Bronchial epithelial cell (primary cell): ENCODE measurements at places on chromosomes 7 and 10. TPM values are rescaled to one million over a fixed set of nuclear protein-coding genes. Genes with fewer than 3 reads are reported as not detected.

APBB1IP gene
- not detected in 2 replicates for total RNA-seq

PPIF gene
- total RNA-seq, result 19.5 and 27.1 TPM in 2 replicates

DNA sequence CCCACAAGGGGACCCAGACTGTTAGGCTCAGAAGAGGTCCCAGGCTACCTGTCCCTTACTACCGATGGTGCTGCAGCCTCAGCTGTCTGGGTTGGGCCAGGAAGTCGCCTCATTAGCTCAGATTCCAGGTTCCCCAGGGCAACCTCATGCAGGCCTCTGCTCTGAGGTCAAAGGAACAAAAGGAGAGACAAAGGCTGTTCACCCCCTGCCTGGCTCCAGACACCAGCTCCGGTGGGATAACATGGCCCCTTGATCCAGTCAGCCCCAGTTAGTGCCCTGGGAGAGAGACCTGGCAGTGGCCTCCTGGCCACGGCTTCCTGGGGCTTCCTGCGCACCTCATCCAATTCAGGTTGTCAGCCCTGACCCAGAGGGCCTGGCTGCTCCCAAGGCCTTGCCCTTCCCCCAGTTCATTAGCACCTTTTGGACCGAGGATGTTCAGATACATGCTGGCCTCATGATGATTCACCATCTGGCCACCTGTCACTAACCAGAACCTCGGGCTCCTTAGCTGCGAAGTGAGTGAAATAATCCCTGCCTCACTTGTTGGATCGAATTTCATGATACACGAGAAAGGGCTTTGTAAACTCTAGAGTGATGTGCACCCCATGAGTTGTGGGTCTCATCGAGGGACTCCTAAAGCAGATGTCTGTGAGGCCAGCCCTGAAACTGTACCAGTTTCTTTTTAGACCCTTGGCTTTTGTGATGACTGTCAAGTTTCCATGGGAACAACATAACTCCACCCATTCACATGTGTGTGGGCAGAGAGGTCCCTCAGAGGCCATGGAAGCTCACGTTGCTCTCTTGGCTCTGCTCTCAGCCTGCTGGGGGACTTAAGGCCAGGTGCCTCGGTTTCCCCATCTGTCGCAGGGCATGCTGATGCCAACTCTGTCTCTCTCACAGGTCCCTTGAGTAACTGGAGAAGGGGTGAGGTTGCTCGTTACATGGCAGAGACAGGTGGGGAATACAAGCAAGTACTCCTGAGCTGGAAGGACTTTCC, 79.5 kb upstream of the PCBD1 start:
- no peak for DNase-seq

- no peak for DNase-seq
Observed at GRCh38 chr7:22630069-22630468, 96.9 kb upstream of the IL6 start.

GLCCI1 gene
- 2.1 and 2.8 TPM in 2 replicates for total RNA-seq

GRCh38 chr7:87895363-87895762, 19.1 kb downstream of the DBF4 start:
- no peak for DNase-seq

ENO4 gene
- not detected in 2 replicates for total RNA-seq

FAM25C gene
- total RNA-seq, result 9.3 TPM in 1 of 2 replicates, not detected in the other

GTPBP4 gene
- 45.0 and 74.4 TPM in 2 replicates for total RNA-seq

KIF20B gene
- 1.7 and 2.1 TPM in 2 replicates for total RNA-seq

- DNase-seq, result peak; percentile 35
Observed at GRCh38 chr7:128974241-128974934, 36.7 kb downstream of the IRF5 start.

MEST gene
- total RNA-seq, result 6.4 and 11.8 TPM in 2 replicates

IFIT1B gene
- total RNA-seq, result not detected in 2 replicates

AGR3 gene
- not detected in 2 replicates for total RNA-seq

RBAK gene
- 10.0 and 10.6 TPM in 2 replicates for total RNA-seq

TRPV5 gene
- total RNA-seq, result under 0.01 TPM in 1 of 2 replicates, not detected in the other

GRCh38 chr7:78953726-78954363, 499.6 kb downstream of the MAGI2 start:
- no peak for DNase-seq

DNA sequence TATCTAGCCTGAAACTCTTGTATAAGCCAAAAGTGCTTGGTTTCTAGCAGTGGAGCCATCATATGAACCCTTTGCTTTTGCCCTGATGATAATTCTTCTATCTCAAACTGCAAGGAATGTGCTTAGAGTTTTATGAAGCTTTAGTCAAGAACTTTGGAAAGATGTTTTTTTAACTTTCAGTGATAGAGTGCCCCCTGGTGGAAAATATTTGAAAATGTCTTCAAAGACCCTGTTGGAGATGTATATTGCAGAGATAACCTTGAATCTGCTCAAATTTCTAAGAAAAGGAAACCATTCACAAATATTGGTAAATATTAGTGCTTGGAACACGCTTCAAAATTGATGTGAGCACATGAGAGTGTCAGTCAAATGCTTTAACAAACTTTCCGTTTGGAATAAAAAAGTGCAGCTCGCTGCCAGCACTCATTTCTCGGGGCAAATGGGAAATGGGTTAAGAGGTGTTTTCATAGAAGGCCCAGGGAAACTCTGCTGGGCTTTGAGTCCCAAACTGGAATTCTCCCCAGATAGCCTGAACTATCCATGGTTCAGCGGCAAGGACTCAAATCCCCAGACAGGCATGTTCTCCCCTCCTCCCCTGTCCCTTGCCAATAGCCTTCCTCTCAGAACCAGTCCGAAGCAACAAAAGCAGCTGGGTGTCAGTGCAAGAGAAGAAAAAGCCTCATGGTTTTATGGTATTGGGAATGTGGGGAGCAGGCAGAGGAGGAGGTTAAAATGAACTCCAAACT, 129.3 kb downstream of the MYOF start:
- peak; percentile 28 for DNase-seq

ASAH2 gene
- total RNA-seq, result 0.77 and 1.6 TPM in 2 replicates

- no peak for DNase-seq
Observed at GRCh38 chr10:81414038-81414437, 461.0 kb upstream of the NRG3 start.

NUPR2 gene
- total RNA-seq, result not detected in 2 replicates

GRCh38 chr7:147569116-147569913, 1021.3 kb upstream of the C7orf33 start:
- peak; percentile 66 for DNase-seq

- DNase-seq, result peak; percentile 81
Observed at GRCh38 chr7:17774248-17774647, 166.0 kb downstream of the SNX13 start.

UBE2D1 gene
- 6.7 and 7.6 TPM in 2 replicates for total RNA-seq

GRCh38 chr7:80333040-80333439, 178.8 kb downstream of the GNAT3 start:
- DNase-seq, result no peak

LRRC61 gene
- 7.6 and 8.2 TPM in 2 replicates for total RNA-seq

GRCh38 chr7:55214707-55215106, 150.4 kb upstream of the LANCL2 start:
- peak; percentile 54 for DNase-seq

DNA sequence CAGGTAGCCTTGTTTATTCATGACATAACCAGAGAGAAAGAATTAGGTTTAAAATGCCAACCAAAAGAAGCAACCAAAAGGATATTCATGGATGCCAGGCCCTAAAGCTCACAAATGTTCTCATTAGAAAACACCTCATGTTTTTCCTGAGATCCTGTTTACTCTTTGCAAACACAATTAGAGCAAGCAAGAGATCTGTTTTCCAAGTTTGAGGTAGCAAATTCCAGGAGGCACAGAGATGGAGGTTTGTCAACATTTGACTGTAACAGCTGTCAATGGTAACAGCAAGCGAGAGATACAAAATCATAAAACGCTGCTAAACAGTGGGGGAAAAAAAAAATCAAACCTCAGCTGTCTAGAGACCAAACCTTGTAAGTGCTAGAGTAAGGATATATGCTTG, 182.2 kb downstream of the PLXDC2 start:
- DNase-seq, result no peak

GRCh38 chr10:86419101-86419500, 52.5 kb upstream of the GRID1 start:
- DNase-seq, result no peak

- peak; percentile 44 for DNase-seq
Observed at GRCh38 chr7:132464740-132465139, 111.5 kb downstream of the PLXNA4 start.

DNA sequence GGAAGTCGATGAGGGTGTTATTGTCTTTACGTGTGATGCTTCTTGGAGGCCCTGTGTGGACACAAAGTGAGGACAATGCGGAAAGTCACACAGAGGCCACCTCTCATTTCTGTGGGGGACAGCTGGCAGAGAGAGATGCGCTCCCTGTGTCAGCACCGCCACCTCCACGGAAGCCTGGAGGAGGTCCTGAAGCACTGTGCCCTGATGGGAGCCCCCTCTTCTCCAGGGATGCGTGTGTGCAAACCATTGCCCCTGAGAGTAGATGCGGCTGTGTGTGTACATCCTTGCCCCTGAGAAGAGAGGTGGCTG, 2.0 kb downstream of the PTPRE start:
- no peak for DNase-seq

DNA sequence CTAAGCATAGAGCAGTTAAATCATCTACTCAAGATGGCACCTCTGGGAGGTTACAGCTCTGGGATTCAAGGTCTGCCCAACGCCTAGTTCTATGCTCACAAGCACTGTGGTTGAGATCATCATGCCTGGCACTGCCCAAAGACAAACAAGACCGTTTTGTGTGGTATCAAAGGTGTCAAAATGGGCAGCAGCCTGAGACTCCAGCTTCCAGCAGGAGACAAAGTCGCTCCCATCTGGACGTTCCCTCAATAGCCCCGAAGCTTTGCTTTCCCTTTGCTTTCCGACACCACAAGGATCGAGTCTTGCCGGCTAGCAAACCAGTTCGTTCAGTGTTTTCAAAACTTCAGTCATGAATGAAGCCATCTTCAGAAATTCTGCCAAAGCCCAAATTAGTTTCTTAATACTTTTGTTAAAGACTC, 5.1 kb downstream of the HABP2 start:
- no peak for DNase-seq

DNA sequence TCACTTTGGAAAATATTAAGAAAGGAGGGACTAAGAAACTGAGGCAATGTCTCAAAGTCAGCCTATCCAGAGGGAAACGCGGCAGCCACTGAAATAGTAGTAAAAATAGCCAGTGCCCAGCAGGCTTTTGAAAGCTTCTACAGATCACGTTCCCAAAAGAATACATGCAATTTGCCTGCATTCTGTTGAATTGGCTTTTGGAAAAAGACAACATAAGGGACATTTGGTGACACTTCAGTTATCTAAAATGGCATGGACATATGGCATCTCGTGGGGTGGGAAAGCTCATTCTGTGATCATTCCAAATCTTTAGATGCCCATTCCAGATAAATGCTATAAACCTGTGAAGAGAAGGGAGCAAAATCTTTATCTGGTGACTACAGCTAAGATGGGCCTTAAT, 82.8 kb upstream of the PDE1C start:
- no peak for DNase-seq

- DNase-seq, result no peak
Observed at GRCh38 chr7:33893377-33893776, 12.0 kb upstream of the BMPER start.

DNA sequence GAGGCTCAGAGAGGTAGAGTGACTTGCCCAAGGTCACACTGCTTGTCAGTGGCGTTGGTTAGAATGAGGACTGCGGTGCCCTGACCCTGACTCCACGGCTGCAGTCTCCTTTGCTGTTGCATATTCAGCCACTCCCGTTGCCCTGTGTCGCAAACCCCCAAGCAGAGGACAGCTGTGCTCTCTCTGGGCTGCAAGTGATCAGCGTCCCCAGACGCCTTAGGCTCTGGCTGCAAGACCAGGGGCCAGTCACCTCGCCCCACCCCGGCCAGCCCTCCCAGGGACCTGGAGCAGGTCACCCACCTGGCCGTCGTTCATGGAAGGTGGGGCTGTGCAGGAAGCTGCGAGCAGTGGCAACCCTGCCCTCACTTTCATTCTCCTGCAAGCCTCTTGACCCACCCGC, 51.7 kb upstream of the NANOS1 start:
- no peak for DNase-seq

- DNase-seq, result no peak
Observed at GRCh38 chr7:78218876-78219275, 420.3 kb downstream of the PHTF2 start.

TMEM176A gene
- total RNA-seq, result 0.79 TPM in 1 of 2 replicates, not detected in the other

UROS gene
- 17.4 and 20.5 TPM in 2 replicates for total RNA-seq

- DNase-seq, result no peak
Observed at GRCh38 chr7:52323202-52323746, 712.2 kb upstream of the POM121L12 start.

WDFY4 gene
- total RNA-seq, result under 0.01 TPM in 2 replicates

DNA sequence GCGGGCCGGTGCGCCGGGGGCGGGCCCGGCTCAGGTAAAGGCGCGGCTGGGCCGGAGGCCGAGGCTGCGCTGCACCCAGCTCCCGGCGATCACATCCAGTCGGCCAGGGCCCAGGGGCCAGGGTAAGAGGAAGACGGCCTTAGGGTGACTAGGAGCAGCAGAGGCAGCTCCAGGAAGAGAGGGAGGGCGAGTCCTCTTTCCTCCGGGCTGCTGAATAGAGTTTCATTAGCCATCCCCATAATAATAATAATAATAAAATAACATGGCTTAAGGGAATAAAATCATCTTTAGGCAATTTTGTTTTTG, 44.8 kb upstream of the CDK1 start:
- no peak for DNase-seq
